ENCODE measurements at places on chromosomes 6 and 20.

- no peak for DNase-seq
Measured at GRCh38 chr6:15020119-15020770, 225.6 kb upstream of the JARID2 start.

DNA sequence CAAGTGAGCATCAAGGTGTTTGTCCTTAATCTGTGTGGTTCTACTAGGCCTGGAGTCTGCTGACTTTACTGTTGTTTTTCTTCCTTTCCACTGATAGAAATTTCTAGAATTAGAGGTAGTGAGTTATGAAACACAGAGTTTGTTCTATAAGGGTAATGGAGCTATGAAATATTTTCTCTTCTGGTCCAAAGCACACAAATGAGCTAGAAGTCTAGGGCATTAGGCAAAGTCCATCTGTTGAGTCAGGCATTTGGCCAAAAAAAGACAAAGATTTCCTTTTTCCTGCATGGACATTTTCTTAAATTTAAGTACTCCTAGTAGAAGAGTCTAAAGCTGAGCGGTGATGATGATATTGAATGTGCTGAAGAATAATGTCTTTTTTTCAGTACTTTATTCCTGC, 174.3 kb upstream of the STXBP5 start:
- DNase-seq = no peak

- DNase-seq = no peak
Measured at GRCh38 chr6:23929201-23929600, 196.8 kb upstream of the NRSN1 start.

DNA sequence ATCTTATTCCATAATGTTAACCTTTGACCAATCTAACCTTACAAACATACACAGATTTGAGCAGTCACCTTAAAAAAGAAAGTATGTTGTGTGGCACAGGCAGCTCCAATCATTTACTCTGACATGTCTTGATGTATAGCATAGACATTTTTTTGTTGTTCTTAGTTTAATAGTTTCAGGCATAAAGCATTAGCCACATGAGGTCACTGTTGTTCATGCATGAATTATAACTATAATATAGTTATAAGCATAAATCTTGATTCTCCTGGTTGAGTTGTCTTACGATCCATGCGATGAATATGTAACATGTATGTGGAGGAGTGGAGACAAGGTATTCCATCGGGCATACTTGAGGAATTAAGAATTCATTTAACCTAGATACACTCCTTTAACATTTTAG, 26.1 kb upstream of the NKAIN2 start:
- no peak for DNase-seq

DNA sequence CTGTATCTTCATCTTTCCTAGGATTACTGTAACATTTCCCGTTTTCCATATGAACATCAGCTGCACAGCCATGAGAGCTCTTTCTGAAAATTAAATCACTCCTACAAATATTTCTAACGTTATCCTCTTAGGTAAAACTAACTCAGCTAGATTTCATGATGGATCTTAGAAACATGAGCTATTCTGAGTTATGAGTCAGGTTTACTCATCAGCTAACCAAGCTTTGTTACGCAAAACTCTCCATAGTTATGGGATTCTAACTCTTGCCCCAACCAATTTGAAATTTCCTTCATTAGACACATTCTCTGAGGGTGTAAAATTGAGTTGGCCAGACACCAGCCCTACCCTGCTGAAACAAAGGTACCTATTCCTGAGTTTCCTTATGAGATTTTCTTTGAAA, 14.0 kb downstream of the DEFB110 start:
- no peak for DNase-seq

DNA sequence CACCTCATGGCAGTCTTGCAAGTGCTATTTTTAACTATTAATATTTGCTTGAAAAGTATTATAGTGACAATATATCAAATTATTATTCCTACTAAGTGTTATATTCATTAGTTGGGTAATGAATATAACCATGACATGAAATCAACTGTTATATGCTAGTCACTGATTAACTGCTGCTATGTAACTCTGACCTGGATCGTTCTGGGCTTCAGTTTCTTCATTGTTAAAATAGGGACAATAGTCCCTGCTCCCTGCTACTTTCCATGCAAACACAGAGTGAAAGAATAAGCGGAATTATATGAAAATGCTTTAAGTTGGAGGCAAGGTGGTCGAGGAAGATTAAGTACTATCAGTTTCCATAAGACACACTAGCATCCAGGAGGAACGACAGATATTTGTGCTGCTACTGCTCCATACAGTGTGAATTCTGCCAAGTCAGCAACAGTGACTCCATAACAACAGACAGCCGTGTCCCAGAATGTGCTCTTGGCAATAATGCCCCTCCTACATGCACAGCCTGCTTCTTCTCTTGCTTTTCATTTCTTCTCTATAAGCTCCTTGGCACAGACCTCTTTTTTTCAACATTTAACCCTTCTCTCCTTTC, 107.2 kb downstream of the CHD6 start:
- DNase-seq = no peak

DNA sequence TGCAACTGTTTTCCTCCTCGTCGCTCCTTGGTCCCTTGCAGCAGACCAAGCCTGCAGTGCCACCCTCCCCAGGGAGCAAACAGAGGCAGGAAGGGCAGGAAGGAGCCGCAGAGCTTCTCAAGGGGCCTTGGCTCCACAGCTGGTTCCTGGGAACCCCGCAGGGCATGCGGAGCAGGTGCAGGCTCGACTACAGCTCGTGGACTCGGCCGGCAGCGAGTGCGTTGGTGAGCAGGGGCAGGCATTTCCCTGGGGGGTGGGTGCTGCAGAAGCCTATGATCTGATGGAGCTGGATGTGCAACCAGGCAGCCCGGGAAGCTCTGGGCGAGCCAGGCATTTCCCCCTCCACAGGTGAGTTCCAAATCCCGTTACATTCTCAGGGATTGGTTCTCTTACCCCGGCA, 37.1 kb downstream of the FRMD1 start:
- no peak for DNase-seq

GRCh38 chr6:14748679-14749078, 497.2 kb upstream of the JARID2 start:
- no peak for DNase-seq

DNA sequence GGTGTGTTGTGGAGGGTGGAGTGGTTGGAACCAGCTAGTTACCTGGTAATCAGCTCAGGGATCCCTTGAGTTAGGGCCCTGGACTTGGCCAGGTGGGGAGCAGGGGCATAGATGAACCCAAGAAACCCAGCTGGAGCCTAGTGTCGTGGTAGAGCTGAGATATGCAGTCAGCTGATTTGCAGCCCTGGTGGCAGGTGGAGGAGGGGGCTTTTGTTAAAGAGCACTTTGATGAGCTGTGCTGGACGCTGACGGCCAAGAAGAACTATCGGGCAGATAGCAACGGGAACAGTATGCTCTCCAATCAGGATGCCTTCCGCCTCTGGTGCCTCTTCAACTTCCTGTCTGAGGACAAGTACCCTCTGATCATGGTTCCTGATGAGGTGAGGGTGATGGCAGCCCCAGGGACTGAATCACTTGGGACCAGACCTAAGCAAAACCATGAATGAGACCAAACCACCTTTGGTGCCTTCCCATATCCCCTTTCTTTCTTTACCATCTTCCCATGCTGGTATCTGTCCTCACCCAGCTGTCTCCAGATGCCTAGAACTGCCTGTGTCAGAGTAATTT, 12.7 kb downstream of the DEF6 start:
- no peak for DNase-seq

- DNase-seq = no peak
Measured at GRCh38 chr6:141048451-141048850, 1084.3 kb upstream of the GJE1 start.

DNA sequence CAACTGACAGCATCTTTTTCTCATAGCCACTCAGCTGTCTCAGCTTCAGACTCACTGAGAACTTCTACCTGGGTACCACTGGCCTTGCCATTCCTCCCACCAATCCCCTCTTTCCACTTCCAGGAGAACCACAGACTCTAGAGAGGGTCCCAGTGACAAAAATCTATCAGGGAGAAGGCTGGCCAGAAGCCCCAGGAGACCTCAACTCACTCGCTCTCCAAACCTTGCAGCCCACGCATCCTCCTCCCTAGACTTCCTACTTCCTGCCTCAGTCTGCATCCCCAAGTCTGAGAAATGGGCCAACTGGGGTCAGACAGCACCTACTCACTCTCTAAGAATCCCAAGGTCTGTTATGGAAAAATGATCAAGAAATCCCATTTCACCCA, 1.2 kb downstream of the TMEM239 start:
- no peak for DNase-seq

GRCh38 chr20:36498386-36499179, 42.7 kb upstream of the MYL9 start:
- no peak for DNase-seq

DNA sequence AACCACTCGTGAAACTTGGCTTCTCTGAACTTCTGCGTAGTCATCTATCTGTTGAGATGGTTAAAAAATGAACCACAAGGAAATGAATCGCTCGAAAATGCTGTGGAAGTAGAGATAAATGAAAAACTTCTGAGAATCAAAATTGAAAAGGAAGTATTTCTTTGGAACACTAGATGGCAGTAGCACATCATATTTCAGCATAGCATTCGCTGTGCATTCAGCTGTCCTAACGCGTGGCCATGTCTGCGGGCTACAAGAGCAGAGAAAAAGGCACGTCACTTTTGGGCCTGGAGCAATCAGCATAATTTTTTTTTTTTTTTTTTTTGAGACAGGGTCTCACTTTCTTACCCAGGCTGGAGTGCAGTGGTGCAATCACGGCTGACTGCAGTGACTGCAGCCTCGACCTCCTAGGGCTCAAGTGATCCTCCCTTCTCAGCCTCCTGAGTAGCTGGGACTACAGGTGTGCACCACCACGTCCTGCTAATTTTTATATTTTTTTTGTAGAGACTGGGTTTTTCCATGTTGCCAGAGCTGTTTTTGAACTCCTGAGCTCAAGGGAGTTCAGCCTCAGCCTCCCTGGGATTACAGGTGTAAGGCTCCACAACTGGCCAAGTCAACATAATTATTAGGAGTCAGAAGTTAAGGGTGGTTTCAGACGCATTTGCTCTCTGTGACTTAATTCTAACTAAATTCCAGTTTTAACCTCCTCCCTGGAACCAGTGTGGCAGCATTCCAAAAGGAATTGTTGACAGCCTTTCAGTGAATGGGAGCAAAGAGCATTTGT, 8.8 kb upstream of the PERP start:
- DNase-seq = peak; percentile 68

GRCh38 chr6:149642829-149643580, 5.5 kb downstream of the KATNA1 start:
- no peak for DNase-seq

DNA sequence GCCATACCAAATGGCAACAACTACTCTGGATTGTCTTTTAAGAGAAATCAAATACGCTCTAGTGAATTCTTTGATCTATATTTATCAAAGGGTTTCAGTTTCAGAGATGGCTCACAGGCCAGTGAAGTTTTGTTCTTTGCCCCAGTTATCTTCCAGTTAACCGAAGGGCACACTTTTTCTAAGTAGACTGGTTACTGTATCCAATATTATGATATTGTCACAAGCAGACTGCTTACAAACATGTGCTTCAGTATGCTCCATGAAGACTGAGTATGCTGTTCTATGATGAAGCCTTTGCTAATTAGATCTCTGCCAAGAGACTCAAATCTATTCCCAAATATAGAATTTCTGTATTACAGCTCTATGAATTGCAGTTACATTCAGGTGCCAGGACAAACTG, 181.1 kb downstream of the REV3L start:
- no peak for DNase-seq

- DNase-seq = no peak
Measured at GRCh38 chr6:17178754-17179529, 77.1 kb downstream of the STMND1 start.

DNA sequence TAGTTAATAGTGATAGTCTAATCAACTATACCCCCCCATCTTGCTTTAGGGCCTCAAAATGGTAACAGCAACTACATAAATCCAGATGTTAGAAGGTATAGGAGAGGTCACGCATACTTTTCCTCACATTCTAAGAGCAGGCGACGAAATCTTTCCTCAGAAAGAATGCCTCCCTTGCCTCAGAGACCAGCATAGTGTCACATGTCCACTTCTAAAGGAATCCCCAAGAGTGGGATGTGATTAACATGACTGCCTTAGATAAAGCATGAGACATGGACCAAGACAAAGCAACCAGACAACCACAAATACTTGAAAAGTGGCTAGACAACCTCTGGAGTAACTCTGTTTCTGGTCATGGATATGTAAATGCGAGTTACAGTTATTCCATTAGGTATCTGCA, 710.7 kb downstream of the EYS start:
- DNase-seq = no peak

- DNase-seq = no peak
Measured at GRCh38 chr6:33661106-33661838, 40.1 kb downstream of the ITPR3 start.

DNA sequence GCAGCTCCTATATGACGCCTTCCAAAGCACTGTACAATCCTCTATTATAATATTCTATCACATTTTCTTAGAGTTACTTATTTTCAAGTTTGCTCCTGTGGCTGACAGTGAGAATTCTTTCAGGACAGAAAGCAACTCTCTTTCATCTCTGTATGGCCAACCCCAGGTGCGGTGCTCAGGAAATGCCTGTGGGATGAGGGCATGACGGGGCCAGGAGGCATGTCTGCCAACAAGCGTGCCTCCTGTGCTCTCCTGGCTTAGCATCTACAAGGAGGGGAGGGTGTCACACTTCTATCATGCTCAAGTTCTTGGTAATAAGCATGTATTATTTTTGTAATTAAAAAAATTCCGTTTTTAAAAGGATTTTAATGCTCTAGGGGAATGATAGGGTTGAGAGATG, 11.4 kb downstream of the MRPL14 start:
- no peak for DNase-seq

DNA sequence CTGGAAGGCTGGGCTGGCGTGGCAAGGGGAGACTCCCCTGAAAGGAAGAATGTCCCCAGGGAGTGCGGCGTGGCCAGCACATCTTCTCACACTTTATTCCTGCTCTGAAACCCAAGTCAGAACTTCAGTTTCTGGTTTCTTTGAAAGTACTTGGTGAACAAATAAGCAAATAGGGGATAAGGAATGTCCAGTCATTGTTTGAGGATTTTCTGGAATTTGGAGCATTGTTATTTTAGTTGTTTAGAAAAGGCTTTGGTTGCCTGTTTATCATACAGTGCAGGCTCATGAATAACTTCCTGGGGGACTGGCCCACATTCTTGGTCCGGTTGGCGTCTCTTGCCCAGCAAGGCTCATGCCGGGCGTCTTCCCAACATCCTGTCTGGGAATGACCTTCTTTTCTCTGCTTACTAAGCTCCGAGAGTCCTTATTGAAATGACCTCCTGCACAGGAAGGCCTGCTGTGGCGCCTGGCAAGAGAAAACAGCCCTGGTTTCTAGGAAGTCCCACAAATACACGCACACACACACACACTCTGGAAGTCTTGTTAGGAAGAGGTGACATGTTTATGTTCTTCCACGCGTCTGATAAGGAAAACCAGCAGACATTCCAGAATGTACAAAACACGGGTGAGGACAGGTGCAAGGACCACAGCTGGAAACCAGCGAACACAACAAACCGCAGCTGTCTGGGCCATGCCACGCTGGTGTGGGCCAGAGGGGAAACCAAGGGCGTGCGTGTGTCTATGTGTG, 71.9 kb downstream of the TMEM170B start:
- DNase-seq = peak; percentile 40

GRCh38 chr6:117521791-117522502, 39.5 kb downstream of the DCBLD1 start:
- no peak for DNase-seq

- DNase-seq = no peak
Measured at GRCh38 chr20:2341336-2341735, 39.4 kb upstream of the TGM6 start.

- DNase-seq = no peak
Measured at GRCh38 chr6:17276766-17277165, 4.4 kb upstream of the RBM24 start.

GRCh38 chr6:103895136-103895535, 964.6 kb downstream of the HACE1 start:
- DNase-seq = no peak

GRCh38 chr6:24219670-24220069, 93.7 kb downstream of the NRSN1 start:
- no peak for DNase-seq
